ENCODE measurements at places on chromosomes 5 and 9.

- no peak for DNase-seq
These were observed 33.4 kb upstream of the TGFBR1 start for GRCh38 chr9:99071313-99072039.

- DNase-seq: peak; percentile 68
These were observed 24.9 kb downstream of the LPCAT1 start for GRCh38 chr5:1498623-1499416.

- no peak for DNase-seq
These were observed 42.8 kb upstream of the MAST4 start for GRCh38 chr5:66553368-66553912.

DNA sequence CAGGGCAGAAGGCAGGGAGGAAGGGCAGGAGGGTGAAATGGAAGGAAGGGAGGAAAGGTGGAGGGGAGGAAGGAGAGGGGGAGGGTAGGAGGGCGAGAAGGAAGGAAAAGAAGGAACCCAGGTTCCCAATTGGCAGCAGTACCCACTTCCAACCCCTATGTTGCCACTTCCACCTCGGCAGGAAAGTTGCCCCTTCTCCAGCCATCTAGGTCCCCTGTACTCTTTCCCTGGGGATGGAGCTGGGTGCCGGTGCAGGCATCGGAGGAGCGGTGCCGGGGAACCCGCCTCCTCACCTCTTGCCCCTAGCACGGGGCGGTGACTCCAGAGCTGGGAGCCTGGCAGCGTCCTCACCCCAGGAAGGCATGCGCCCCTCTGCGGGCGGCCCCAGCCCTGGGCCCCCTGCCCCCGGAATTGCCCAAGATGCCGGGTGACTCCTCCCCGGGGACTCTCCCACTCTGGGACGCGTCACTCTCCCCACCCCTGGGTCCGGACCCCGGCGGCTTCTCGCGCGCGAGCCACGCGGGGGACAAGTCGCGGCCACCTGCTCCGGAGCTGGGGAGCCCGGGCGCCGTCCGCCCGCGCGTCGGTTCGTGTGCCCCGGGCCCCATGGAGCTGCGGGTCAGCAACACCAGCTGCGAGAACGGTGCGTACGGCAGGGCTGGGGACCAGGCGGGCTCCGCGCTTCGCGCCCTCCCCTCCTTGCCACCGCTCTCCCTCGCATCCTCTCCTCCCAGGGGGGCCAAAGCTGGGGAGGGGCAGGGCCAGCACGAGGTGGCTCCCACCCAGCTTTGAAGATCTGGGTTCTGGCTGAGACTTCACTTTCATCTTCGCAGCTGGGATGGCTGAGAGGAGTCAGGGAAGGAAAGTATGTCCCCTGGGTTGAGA is at the start of gene NIPAL4:
Gene NIPAL4 (plus strand): TSS at position 499 of the 885 bp plus-strand sequence. CDS start 108 bp downstream, at position 607.
- DNase-seq: peak; percentile 64

- DNase-seq: no peak
These were observed 339.4 kb downstream of the PRELID2 start for GRCh38 chr5:145495741-145496140.

DNA sequence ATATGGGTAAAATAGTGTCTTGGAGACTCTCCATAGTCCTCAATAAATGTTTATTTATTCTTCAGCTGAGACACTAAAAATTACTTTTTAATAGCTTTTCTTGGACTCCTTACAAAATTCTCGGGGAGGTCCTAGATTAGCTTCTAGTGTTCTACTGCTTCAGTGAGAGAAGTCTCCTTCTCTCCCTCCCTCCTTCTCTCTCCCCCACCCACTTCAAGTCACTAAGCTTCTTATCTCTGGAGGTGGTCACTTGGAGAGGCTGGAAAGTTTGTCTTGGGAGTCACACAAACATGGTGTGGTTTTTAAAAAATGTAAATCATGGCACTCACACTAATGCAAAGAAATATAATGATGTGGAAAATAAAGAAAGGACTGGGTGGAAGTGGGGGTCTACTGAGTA is 64.1 kb downstream of the SEMA6A start:
- no peak for DNase-seq

DNA sequence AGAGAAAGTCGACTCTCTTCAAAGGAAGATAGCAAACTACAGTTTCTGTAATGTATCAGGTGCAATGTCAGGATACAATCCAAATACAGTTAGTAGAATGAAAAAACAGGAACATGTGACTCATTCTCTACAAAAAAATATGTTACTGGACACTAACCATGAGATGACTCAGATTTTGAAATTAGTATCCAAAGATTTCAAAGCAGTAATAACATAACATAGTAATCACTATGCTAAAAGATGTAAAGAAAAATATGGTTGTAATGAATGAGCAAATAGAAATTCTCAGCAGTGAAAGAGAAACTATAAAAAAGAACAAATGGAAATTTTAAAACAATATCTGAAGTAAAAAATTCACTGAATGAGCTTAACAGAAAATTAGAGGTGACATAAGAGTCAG is 42.3 kb downstream of the SHOC1 start:
- no peak for DNase-seq

GRCh38 chr9:131611586-131612315 is 66.4 kb downstream of the PRRT1B start:
- DNase-seq: no peak

GRCh38 chr9:33782395-33783152 is 12.8 kb upstream of the PRSS3 start:
- no peak for DNase-seq

DNA sequence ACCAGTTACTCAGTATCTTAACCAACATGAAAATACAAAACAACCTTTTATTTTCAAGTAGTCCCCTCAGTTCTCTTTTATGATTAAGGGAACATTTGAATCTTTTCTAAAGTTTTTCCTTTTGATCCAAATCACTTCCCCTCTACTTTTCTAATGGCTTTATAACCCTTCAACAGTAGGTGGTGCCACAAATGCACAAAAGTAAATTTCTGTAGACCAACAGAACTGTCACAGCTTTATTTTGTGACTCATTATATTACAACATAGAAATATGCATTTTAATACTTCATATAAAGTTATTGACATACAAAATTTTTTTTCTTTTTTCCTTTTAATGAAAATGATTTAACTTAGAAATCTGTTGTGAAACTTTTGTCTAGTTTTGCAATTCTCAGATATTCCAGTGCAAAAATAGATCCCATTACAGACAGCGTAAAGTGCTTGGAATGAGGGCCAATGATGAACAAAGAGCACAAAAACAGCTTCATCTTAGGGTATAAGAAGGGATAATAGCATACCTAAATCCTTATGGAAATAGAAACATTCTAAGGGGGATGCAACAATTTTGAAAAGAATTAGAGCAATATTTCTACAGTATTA is 17.0 kb downstream of the NIPSNAP3B start:
- DNase-seq: peak; percentile 14

DNA sequence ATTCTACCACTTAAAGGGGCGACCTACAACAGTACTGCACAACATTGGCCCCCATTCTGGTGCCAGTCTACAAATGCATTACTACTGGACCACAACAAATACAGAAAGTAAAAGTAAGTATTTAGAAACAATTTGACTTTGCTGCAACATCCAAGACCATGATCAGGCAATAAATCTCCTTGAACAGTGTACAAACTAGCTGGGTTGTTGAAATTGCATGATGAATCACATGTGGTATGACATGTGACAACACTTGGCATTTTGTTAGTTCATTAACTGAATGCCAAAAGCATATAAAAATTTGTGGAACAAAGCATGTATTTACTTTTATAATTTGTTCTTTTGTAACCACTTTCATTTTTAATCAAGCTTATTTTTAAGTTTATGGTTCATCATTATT is 270.5 kb downstream of the NFIB start:
- DNase-seq: no peak

GRCh38 chr5:77744116-77744515 is 32.0 kb downstream of the TBCA start:
- DNase-seq: no peak

GRCh38 chr5:136197462-136198142 is 4.6 kb upstream of the SMIM32 start:
- no peak for DNase-seq

GRCh38 chr5:36056422-36056821 is 10.3 kb downstream of the UGT3A2 start:
- DNase-seq: no peak

- DNase-seq: no peak
These were observed 304.6 kb downstream of the ACTL7B start for GRCh38 chr9:108551030-108551841.

GRCh38 chr9:105178076-105178475 is 66.4 kb upstream of the SLC44A1 start:
- no peak for DNase-seq

GRCh38 chr5:170363671-170364070 is 25.5 kb downstream of the KCNMB1 start:
- DNase-seq: no peak

- DNase-seq: no peak
These were observed 135.3 kb downstream of the PRELID2 start for GRCh38 chr5:145699846-145700245.

DNA sequence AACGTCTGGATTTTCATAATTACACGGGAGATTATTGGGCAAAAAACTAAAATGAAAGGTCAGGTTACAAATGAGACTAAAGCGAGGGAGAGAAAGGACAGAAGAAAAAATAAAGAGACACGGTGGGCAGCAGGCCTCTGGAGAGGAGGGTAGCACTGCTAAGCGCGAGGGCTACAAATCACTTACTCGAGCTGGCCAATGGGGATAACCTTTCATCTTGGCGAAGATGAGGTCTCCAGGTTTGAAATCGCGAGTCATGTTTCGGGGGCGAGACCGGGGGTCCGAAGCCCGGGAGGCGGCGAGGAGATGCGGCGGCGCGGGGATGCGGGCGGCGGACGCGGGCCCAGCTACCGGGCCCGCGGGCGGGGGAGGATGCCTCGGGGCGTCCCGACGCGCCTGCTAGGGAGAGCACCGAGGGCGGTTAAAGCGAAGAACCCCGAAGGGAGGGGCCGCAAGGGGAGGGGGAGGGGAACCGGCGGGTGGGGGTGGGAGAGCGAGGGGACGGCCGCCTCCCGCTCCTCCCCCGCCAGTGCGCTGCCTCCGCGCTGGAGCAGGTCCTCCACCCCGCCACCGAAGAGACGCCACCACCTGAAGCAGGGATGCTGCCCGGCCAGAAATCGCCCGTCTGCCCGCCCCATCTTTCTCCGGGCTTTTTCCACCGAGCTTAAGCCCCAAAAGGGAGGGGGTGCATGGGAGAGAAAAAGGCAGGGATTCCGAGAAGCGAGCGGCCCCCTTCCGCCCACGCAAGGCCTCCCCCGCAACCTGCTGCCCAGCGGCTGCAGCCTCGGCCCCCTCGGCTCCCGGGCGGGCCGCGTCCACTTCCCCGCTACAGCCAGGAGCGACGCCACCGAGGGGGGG is 610 bp downstream of the PSIP1 start:
- DNase-seq: peak; percentile 80

- DNase-seq: no peak
These were observed 308.9 kb downstream of the SLIT3 start for GRCh38 chr5:168992016-168992415.

- no peak for DNase-seq
These were observed 71.8 kb downstream of the ADAMTSL1 start for GRCh38 chr9:18545636-18546360.

DNA sequence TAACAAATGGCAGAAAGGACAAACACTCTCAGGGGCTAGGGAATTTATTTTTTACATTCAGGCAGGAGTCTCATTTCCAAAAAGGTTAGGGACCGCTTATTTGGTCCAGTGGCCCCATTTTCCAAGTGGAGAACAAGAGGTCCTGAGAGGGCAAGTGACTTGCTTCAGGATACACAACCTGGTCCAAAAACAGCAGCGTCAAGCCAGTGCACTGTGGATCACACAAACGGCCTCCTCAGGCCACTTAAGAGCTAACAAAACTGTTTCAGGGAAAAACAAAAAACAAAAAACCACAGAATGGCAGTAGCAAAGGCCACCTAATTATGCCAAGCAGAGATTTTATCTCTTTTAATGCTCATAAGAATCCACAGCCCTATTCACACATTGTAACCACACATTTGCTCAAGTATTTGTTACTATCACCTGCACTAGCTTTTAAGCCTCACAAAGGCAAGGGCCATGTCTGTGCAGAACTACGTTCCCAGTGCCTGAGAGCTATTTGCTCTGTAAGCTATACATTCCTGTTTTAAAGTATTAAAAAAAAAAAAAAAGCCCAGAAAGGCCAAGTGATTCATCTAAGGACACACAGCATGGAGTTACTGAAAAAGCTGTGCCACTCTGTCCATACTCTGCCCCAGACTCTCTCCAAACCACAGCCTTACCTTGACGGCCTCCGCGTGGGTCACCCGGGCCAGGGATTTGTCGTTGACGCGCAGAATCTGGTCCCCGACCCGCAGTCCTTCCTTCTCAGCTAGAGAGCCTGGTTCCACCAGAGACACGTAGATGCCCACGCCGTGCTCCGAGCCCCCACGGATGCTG is 1.5 kb downstream of the WHRN start:
- DNase-seq: no peak

GRCh38 chr5:118598311-118598710 is 390.0 kb downstream of the DTWD2 start:
- DNase-seq: no peak

DNA sequence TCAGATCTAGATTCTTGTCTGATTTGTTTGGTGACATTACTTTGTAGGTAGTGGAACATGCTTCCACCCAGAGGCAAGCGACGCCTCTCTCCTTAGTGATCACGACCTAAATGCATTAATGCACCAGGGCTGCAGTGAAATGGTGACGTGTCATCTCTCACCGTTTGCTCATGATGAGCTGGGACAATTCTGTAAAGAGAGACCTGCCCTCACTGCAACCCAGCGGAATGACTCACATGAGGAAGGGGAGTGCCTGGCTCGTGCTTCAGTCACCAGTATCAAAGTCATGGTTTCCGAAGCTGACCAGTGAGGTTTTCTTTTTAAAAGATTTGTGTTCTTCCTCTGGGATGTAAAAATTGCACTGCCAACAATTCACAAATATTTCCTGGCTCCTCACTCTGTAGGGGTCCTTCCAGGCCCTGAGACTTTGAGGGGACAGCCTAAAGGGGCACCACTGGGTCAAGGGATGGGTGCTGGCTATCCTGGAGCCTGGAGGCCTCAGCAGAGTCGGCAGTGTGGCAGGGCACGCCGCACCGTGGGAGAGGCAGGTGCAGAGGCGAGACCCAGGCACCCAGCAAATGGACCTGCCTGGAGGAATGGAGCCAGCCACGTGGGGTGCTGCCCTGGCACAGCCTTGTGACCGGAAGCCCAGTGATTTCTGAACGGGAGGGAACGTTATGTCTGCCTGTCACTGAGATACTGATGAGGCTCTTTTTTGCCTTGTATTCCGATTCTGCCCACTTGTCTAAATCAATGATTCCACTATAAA is 17.3 kb downstream of the QSOX2 start:
- DNase-seq: no peak

DNA sequence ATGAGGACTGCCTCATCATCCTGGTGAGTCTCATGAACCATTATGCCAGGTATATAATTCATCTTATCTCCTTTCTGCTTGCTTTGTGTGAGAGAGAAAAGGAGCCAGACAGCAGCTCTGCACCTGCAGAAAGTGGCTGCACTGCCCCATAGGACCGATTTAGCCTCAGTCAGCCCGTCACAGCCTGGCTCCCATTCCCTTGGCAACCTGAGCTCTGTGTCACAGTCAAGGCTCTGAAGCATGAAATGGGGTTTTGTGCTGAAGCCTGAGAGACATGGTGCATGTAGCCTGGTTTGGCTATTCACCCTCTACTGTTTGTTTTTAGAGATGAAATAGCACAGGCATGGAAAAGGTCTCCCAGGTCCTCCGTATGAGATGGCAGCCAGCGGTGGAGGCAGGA is 198.3 kb downstream of the KCTD16 start:
- no peak for DNase-seq

Data from GM13976 (cell line).